Activated T-cell treated with anti-CD3 and anti-CD28 coated beads, Interleukin-2, amount 50 U/mL, for 72 hours (primary cell): ENCODE measurements at places on chromosomes 2 and 18.

DNA sequence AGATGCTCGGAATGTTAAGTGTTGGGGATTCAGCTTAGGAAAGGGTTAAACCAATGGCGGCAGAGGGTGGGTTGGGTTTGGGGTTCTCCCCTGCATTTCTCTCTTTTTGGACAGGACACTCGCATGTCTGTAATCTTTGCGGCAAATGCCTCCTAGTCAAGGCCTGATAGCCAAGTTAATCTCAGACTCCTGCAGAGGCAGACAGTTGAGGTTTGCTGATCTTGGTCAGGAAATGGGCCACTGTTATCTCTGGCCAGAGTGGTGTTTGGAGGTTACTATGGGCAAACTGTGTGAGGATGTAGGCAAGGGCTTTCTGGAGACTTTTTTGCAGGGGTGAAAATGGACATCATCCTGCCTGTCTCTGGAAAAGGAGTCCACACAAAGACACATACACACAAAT, 188.8 kb downstream of the SETBP1 start:
- no peak for DNase-seq

GRCh38 chr18:28152354-28152753, 24.6 kb downstream of the CDH2 start:
- DNase-seq, result no peak

DNA sequence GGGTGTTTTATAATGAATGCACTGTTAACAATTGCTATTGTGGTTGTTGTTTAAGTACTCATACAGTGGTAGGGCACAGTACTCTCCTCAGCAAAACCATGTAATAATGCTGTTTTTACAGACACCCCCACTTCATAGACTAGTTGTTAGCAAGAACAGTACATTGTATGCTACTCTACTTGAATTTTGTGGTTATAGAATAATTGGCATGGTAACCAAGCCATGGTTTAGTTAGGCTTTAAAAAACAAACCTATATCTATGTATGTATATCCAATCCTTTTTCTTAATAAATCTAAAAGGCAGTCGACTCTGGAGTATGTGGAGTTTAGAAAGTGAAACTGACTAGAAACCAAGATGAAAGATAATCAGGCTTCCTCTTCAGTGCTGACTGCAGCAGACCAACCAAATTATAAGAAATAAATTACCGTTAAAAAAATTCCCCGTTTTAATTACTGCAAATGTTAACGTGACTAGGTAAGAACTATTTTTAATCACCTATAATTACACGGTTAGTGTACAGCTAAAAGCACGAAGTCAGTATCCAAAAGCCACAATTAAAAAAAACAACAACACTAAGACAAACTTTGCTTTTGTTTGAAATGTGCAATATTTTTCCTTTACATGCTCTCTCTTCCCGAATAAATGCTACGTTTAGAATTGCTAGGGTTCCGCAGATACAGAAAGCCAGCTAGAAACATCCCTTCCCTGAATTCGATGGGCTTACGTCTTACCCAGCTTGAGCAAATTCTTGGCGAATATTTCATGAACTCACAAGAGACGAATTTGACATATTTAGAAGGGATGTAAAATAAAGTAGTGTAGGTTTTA, 113.3 kb upstream of the SERTAD2 start:
- no peak for DNase-seq

GRCh38 chr18:49690312-49690711, 123.0 kb downstream of the ACAA2 start:
- DNase-seq, result peak; percentile 4

DNA sequence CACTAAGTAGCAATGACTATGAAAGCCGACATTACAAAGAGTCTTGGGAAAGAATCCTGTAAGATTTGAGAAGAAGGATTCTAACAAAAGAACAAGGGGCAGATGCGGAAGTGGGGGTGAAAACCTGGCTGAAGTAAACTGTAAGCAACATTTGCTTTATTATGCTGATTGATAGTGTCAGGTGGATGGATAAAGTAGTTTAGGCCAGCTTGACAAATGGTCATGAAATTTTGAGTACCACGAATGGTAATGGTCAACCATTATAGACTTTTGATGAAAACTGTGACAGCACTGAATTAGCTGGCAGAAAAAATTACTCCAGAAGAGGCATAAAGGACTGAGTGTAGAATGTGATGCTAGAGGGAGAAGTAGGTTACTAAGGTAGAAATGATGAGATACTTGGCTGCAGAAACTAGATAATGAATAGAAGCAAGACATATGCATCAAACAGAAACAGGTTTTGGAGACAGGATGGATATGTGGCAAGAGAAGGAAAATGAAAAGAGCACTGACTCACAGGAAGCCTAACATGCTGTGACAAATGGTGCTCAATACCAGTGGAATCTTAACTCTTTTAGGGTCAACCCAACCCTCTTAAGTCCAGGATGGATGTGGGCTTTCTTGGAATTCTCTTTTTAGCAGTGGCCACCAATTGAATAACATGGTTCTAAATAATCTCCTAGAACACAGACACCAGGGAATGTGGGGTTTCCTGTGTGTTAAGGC, 6.8 kb downstream of the THUMPD2 start:
- DNase-seq, result no peak

DNA sequence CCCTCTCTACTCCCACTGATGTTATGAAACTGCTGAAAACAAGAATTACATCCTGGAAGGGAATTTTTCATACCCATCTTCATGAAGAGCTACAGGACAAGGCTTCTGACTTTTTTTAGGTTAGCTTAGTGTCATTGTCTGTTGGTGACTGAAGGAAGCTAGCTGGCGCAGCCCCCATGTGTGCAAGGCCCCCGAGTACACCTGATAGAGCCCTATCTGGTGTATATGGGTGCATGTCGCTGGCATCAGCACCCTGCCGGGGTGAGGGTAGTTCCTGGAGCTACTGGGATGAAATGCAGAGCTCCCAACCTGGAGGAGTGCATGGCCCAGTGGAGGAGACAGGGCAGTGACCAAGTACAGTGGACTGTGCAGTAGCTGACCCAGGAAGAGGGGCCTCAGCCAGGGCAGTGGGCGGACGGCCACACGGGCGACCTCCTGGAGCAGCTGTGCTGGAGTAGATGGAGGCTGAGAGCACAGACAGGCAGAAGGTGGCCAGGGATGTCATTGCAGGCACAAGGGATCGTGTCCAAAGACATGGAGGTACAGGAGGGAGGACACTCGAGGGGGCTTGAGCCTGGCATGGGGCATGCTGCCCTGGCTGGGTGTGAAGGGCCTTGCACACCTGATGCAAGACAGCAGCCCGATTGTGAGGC, 12.1 kb downstream of the IMPA2 start:
- no peak for DNase-seq

- DNase-seq, result no peak
Measured at GRCh38 chr2:113672326-113672932, 45.4 kb downstream of the RABL2A start.

- DNase-seq, result no peak
Measured at GRCh38 chr2:224711859-224712665, 4.1 kb downstream of the CCDC195 start.

- DNase-seq, result no peak
Measured at GRCh38 chr2:240959941-240960308, 38.5 kb upstream of the SNED1 start.

- no peak for DNase-seq
Measured at GRCh38 chr2:149954981-149955600, 367.5 kb upstream of the MMADHC start.

DNA sequence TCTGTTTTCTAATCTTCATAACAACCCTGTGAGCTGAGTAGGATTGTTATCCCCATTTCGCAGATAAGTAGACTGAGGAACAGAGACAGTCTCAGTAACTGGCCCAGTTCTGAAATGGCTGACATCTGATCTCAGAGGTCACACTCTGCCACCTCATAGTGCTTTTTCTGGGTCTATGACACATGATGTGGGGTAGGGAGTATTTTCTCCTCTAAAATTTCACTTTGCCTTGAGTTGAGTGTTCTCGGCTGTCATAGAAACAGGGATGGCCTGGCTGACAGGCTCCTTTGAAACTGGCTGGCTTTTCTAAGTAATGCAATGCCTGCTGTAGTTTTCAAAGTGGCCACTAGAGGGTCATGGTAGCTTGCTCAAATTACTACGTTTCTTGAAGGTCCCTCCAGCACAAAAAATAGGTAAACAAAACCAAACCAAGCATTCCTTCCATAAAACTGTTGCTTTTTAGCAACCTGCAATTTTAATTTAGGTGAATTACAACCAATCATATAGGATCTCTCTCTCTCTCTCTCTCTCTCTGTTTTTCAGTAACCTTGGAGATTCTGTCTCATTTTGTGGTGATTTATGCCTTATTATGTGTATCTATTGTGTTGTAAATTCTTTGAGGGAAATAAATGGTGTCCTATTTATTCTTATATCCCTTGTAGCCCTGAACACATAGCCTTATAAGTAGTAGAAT, 84.2 kb upstream of the TTN start:
- peak; percentile 59 for DNase-seq

- no peak for DNase-seq
Measured at GRCh38 chr2:239197146-239197545, 203.7 kb downstream of the HDAC4 start.
